ENCODE measurements at places on chromosomes 16 and 17.

GRCh38 chr16:84924331-84925091 lies 86.8 kb downstream of the ZDHHC7 start:
- DNase-seq, result no peak

- DNase-seq, result peak; percentile 87
These were observed 6.6 kb upstream of the ARMC5 start for GRCh38 chr16:31452631-31453106.

DNA sequence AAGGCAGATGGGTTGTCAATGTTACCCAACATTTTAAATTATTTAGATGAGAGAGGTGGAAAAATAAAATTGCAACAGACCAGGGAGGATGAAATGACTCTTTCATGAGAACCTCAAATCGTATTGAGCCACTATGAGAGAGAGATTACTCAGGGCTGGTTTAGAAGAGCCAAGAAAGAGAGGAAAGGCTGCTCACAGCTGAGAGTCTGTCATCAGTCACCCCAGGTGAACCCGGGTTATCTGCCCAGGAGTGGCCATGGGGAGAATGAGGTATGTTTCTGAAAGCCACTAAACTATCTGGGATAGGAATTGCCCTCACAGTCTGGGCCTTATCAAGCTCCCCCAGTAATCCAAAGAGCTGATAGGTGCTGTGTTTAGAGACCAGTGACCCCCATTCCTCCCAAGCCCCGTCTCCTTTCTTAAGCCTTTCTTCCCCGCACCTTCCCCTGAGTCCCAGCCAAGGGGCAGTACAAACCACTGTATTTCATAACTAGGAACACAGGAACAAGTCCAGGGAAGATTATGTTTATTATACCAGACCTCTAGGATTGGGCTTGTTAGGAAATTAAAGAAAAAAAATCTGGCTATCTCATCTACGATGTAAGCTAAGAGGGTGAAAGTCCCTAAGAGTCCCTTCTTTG lies 158.9 kb upstream of the NOL11 start:
- DNase-seq, result no peak

- no peak for DNase-seq
These were observed 176.2 kb downstream of the MAP2K6 start for GRCh38 chr17:69590671-69591070.

DNA sequence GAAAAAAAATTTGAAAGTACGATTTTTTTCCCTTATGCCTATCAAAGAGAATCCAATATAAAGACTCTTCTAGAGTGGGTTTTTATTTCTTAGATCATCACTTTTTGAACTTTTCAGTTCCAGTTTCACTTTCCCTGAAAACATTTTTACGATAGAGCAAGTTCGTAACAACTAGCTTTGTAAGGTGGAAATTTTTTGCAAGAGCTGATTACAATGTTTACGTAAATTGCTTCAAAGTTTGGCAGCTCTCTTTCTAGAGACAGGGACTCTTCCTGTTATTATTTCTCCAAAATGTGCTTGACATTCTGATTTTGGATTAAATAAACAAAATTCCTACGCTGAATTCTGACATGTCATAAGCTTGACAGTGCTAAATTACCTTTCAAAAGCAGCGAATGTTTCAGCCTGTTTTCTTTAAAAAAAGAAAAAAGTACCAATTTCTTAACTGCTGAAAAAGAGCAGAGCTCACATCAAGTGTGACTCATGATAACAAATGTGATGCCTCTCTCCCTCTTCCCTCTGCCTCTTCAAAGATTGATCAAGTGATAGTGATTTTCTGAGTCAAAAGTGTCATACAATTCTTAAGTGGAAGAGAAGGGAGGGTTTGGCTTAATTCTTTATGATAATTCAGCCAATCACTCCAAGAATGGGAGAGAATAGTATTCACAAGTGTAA lies 175.2 kb downstream of the KCNJ2 start:
- DNase-seq, result peak; percentile 35

DNA sequence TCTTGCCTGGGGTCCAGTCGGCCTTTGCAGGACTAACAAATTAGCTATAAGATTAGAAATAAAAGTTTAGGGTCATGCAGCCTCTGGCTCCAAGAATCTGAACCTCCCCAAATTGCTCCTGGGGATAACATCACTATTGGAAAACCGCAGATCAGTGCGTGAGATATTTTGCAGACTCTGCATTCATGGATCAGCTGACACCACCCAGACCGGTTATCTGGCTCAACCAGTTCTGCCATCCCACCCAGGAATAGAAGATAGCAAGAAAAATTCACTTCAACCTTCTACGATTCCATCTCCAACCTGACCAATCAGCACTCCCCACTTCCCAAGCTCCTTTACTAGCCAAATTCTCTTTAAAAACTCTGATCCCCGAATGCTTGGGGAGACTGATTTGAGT lies 4.3 kb upstream of the PGS1 start:
- no peak for DNase-seq

DNA sequence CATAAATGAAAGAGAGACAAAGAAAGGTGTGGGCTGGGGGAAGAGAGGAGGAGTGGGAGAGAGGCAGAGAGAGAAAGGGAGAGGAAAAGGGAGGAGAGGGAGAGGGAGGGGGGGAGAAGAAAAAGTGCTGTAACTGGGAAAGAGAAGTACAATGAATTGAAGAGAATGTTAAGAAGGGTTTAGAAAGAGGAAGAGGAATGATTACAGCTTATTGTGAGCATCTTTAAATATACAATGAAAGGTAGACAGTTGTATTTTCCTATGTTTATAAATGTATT lies 229.1 kb upstream of the PMFBP1 start:
- no peak for DNase-seq

DNA sequence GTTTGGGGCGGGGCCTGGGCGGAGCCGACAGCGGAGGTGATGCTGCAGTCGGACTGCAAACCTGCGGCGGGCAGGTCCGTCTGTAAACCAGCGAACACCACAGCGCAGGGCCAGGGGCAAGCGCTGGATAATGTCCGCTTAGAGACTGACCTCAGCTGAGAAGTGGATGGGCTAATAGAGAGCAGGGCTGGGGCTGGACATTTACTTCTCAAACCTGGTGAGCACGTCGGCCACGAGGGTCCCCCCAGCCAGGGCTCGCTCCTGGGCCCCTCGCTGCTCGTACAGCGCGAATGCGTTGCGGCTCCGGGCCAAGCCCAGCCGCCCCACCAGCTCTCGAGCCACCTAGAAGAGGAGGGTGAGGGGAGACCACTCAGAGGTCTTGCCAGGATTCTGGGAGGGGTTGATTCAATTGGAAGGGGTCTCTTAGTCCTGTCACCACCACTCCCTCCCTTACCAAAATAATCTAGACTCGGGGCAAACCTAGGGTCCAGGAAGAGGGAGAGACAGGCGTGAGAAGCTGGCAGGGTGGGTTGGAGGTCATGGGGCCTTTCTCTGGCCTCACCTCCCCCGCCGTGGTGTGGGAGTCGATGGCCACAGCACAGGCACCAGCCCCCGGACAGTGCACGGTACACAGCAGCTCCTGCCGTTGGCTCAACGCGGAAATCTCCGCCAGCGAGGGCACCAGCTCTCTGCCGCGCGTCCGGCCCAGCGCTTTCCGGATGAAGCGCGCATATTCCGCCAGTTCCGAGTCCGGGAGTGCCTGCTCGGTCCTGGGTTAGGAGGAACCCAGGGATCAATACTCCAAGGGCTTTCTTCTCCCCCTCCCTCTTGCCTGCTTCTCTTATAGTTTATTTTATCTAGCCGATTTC lies 5.8 kb downstream of the PLEKHH3 start:
- no peak for DNase-seq

GRCh38 chr17:57707892-57708291 lies 37.2 kb downstream of the CCDC182 start:
- no peak for DNase-seq

DNA sequence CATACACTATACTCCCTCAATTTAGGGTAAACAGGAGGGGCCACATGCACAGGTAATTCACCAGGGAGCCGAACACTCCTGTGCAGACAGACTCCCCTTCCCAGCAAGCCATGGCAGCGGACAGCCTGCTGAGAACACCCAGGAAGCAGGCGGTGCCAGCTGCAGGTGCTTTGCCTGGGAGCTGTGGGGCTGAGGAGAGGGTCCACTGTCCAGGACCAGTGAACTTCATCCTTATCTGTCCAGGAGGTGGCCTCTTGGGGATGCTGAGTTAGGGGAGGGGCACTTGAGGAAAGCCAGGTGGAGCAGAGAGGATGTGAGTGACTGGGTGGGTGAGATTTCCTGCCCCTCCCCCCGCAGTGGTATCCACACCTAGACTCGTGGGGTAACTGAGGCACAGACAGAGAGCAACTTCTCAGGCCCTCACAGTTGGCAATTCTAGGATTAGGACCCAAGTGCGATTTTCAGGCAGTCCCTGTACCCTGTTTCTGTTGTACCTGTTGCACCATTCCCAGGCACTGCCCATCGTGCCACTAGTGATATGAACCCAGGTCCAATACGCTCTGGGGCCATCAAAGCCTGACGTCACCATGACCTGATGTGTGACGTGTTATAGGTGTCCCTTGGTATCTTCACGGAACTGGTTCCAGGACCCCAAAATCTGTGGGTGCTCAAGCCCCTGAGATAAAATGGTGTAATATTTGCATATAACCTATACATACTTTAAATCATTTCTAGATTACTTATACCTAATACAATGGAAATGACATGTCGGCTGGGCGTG lies 1.2 kb downstream of the GRN start:
- DNase-seq, result no peak

- peak; percentile 63 for DNase-seq
These were observed 13.8 kb upstream of the SP2 start for GRCh38 chr17:47882247-47882646.

DNA sequence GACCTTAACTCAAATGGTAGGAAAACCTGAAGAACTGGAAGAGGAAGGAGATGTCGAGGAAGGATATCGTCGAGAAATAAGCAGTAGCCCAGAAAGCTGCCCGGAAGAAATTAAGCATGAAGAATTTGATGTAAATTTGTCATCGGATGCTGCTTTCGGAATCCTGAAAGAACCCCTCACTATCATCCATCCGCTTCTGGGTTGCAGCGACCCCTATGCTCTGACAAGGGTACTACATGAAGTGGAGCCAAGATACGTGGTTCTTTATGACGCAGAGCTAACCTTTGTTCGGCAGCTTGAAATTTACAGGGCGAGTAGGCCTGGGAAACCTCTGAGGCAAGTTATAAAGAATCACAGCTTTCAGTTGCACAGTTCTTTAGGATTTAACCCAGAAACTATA lies 15.5 kb downstream of the ERCC4 start:
- peak; percentile 17 for DNase-seq

DNA sequence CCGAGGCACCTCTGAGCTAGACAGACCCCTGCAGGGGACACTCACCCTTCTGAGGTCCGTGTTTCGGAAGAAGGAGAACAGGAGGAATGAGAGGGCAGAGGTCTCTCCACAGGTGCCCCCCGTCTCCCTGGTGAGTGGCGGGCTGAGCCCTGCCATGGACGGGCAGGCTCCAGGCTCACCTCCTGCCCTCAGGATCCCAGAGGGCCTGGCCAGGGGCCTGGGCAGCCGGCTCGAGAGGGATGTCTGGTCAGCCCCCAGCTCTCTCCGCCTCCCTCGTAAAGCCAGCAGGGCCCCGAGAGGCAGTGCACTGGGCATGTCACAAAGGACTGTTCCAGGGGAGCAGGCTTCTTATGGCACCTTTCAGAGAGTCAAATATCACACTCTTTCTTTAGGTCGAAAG lies 62.8 kb downstream of the DHRS7C start:
- no peak for DNase-seq

DNA sequence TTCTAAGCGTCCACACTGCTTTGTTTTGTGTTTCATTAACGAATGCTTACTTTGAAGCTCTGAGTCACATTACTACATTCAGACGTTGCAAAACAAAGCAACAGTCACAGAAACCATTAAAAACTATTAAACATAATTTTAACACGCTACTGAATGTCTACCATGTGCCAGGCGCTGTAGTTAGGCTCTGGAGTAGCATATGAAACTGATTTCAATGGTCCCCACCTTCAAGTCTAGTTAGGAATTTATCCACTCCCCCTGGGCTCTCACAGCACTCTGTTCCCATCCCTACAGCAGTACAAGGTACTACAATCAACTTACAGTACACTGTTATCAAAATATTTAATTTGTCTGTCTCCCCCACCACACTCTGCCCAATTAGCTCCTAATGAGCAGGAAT lies 631 bp downstream of the UTP6 start:
- peak; percentile 37 for DNase-seq

GRCh38 chr16:89004209-89004831 lies 27.3 kb upstream of the CBFA2T3 start:
- no peak for DNase-seq

DNA sequence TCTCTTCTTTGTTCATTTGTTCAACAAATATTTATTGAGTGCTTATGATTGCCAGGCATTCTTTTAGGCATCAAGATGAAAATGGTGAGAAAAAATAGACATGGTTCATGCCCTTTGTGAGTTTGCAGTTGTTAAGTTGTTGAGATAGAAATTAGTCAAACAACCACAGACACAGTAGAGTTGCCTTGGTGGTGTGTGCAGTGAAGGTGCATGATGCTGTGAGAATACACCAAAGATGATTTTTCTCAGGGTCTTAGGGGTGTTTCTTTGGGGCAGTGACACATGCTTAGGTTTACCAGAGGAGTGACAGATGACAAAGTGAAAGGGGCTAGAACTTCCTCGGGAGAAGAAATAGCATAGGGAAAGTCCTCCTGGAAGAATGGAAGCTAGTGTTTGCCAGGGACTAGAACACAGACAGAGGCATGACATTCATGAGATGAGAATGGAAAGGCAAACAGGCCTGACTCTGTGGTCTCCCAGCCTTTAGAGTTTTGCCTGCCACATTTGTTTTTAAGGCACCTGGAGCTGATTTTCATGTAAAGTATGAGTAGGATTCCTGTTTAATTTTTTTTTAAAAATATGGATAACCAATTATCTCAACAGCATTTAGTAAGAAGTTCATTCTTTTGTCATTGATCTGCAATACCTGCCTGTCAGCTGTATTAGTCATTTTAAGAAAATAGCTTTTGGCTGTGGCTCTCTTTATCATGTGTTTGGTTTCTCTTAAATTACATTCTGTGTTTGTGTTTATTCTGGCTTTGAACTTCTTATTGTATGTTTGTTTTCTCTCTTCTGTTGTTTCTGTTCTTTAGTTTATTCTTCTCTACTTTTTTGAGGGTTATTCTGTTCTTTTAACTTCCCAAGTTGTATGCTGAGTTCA lies 36.6 kb downstream of the CYLD start:
- no peak for DNase-seq

DNA sequence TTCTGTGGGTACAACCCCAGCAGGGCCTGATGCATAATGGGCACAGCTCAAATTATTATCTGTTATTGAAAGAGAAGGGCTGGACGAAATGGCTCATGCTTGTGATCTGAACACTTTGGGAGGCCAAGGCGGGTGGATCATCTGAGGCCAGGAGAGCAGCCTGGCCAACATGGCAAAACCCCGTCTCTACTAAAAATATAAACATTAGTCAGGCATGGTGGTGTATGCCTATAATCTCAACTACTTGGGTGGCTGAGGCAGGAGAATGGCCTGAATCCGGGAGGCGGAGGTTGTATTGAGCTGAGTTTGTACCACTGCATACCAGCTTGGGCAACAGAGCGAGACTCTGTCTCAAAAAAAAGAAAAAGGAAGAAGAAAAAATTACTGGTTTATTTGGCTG lies 100.7 kb downstream of the ABCC1 start:
- DNase-seq, result no peak

Data from ACHN (cell line).